ENCODE measurements at places on chromosomes 5 and 9. TPM values are rescaled to one million over a fixed set of nuclear protein-coding genes. Genes with fewer than 3 reads are reported as not detected.
A peak's percentile ranks its signal among the peaks of the same experiment; 100 is the strongest.

- peak; percentile 34 for DNase-seq
Measured at GRCh38 chr5:17989567-17990563, 355.6 kb downstream of the TAF11L14 start.

DNA sequence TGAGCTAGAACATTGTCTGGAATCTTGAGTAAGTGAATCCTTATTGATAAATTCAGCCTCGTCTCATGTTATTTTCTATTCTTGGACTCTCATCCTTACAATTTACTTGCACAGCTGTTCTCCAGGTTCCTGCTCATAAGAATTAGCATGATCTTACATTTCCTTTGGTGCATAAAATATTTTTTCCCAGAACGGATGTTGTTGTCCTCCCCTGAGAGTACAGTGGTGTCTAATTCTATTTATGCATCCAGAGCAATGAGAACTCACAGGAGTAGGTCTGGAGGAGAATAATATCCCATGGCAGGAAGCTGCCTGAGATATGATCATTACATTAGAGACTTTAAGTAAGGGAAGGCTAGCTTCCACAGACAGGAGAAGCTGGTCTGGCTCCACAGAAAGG, 178.4 kb upstream of the MAST4 start:
- peak; percentile 9 for DNase-seq

DNA sequence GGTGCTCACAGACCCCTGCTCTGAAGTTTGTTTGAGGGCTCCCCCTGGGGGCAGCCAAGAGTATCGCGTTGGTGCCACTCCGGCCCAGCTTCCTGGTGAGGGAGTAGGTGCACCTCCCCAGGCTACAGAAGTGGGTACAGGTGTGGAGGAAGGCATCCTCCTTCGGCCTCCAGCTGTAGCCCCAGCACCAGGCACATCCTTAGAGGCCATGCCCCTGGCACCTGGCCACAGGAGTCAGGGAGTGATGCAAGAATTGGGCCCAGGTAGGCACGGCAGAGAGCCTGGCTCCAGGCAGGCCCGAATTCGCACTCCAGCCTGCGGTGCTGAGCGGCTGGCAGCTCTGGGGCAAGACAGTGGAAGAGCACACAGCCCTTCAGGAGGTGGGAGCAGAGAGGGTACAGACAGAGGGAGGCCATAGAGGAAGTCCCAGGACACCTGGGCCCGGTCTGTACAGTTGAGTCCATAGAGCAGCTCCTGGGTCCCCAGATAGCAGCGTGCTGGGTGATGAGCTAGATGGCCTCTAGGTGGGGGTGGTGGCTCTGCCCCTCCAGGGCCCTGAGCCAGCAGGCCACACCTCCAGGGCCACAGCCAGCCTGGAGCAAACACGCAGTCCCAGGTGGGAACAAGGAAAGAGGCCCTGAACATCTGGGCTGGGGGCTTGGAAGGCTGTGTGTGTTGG, 2.4 kb downstream of the SAPCD2 start:
- peak; percentile 65 for DNase-seq

SLC36A3 gene
- polyA plus RNA-seq: not detected

DNA sequence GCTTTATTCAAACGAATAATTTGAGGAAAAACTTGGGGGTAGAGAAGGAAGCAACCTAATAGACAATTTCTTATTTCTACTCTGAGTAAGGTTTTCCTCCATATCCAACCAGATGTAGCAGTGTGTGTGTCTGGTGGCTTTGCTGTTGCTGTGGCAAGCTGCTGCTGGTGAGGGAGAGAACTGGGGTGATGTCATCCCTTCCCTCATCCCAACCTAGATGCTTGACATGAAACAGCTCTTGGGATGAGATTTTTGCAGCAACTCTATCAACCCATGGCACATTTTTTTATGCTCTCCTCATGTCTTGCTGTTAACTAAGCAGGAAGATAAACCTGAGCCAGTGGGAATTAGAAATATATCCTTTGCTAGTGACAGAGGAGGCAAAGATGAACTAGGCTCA, 135.8 kb downstream of the PCSK1 start:
- DNase-seq: no peak

GRCh38 chr9:6576987-6577386, 68.5 kb downstream of the GLDC start:
- no peak for DNase-seq

GRCh38 chr5:9405196-9405754, 140.6 kb downstream of the SEMA5A start:
- no peak for DNase-seq

GRCh38 chr5:179879003-179879689, 20.5 kb upstream of the MRNIP start:
- no peak for DNase-seq

DNA sequence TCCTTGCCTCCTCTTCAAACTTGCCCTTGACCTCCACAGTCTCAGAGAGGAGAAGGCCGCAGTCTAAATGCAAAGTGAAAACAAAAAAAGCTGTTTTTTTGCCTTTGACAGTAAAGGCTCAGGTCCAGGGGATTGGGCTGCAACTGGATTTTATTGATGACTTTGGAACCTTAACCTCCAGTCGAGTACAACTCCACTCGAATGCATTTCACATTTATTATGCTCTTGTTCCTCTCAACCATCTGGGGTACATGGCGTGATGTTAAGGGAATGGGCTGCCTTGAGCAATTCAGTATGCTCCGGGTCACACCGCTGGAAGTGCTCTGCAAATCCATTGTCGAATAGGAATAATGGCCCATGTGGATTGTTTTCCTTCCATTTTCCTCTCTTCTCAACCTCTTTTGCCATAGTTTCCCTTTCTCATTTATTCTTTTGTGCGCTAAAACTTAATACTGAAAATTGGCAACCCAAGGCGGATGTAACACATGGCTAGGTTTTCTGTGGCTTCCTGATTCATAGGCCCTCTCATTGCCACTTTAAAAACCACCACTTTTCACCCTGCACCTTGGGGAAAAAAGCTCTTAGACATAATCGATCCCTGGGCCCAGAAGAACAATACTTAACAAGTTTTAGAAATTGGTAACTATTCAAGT, 34.3 kb downstream of the ITK start:
- DNase-seq: no peak

- no peak for DNase-seq
Measured at GRCh38 chr5:155066886-155067595, 53.5 kb downstream of the KIF4B start.

DNA sequence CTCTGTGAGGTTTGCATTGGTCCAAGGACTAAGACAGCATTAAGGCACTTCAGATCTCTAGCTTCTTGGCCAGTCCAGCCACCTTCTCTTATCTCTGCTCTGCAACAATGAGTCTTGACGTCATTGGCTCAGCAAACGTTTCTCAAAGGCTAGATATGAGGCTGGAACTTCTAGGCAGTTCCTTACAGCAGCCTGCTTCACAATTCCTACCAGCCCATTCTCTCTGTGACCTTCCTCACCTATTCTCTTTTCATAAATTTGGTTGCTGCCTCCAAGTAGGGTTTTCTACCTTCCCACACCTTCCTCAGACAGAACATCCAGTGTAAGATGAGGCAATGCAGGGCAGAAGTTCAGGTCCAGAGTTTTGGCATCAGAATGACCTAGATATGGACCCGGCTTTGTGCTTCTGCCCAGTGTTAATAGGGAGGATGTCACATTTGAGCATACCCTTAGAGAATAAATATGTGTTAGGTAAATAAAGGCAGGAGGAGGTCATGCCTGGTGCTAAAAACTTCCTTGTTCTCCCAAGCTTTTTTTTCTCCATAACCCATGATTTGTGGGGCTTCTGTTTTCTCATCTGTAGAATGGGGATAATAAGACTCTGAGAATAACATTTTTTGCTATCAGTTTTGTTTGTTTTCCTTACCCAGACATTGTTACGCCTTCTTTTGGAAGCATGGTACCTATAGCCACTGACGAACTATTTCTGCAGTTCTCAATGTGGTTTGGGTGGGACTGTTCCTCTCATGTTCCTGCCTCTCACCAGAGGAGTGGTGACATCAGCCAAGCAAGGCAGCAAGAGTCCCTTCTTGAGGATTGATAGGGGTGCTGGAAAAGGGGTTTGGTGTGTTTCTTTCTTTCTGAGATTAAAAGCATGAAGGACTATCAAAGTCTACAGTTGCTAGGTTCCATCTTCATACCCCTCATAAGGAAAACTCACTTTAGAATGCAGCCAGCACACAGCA, 220.6 kb upstream of the TRIM32 start:
- no peak for DNase-seq

DNA sequence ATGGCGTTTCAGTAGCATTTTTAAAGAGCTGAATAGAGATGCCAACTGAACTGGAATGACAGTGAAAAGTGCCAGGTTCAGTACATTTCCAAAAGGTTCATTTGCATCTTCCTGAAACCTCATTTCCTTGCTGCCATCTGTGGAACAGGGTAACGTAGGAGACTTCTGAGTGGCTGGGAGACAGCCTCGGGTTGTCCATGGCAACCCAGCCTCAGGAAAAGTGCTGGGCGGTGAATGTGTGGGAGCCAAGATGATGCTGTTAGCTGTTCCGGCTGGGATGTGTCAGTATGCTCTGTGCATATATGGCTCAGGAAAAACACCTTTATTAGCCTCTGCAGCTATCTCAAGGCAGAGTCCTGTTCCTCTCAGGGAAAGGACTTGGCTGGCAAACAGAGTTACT, 87.5 kb downstream of the KLHL3 start:
- DNase-seq: no peak

- DNase-seq: no peak
Measured at GRCh38 chr5:84168841-84169240, 215.8 kb downstream of the EDIL3 start.

DNA sequence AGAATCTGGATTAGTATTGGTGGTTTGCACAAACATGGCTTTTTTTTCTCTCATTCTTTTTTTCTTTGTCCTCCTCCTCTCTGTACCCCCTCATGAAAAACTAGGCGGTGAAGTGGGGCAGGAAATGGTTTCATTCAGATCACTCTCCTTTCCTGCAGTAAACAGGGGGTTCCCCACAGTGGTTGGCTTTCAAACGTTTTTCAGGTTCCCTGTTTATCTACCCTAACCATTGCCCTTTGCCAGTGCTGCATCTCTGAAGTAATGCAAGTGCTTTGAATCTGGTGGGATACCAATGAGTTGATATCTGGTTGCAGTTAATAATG, 29.8 kb downstream of the NR4A3 start:
- DNase-seq: no peak

DNA sequence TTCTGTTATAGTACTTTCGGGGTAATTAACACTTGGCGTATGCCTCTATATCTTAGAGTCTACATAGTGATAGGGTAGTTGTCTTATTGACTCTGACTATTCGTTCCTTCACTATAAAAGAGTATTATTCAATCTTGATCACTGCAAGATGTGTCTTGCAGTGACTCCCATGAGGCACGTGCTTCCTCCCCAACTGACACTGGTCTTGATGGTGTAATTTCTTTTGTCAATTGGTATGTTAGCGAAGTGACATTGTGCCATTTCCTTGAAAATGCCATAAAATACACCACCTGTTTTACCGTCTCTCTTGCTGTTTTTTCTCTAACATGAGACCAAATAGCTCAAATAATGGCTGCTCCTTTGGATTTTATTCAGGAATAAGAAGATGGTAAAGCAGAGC, 1314.1 kb upstream of the CDH6 start:
- DNase-seq: no peak

DNA sequence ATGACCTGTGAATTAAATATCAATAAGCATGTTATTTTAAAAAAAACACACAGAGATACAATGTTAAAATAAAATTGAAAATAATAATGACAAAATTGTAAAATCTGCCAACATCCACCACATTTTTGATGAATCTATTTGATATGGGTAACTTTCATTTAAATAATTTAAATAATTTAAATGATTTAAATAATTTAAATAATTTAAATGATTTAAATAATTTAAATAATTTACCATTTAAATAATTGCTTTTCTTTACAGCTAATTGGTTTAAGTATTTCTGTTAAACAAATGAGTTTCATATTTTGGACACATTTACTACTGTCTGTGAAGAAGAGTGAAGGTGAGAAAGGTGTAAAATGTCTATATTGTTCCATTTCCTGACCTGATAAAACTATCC, 22.1 kb upstream of the GABRA6 start:
- no peak for DNase-seq

GPX8 gene
- 45.2 TPM for polyA plus RNA-seq

DNA sequence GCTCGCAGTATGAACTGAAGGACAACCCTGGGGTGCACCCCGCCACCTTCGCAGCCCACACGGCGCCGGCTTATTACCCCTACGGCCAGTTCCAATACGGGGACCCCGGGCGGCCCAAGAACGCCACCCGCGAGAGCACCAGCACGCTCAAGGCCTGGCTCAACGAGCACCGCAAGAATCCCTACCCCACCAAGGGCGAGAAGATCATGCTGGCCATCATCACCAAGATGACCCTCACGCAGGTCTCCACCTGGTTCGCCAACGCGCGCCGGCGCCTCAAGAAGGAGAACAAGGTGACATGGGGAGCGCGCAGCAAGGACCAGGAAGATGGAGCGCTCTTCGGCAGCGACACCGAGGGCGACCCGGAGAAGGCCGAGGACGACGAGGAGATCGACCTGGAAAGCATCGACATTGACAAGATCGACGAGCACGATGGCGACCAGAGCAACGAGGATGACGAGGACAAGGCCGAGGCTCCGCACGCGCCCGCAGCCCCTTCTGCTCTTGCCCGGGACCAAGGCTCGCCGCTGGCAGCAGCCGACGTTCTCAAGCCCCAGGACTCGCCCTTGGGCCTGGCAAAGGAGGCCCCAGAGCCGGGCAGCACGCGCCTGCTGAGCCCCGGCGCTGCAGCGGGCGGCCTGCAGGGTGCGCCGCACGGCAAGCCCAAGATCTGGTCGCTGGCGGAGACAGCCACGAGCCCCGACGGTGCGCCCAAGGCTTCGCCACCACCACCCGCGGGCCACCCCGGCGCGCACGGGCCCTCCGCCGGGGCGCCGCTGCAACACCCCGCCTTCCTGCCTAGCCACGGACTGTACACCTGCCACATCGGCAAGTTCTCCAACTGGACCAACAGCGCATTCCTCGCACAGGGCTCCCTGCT, 3.8 kb downstream of the IRX1 start:
- no peak for DNase-seq

- DNase-seq: peak; percentile 90
Measured at GRCh38 chr9:129482521-129483414, 138.1 kb downstream of the C9orf50 start.

DNA sequence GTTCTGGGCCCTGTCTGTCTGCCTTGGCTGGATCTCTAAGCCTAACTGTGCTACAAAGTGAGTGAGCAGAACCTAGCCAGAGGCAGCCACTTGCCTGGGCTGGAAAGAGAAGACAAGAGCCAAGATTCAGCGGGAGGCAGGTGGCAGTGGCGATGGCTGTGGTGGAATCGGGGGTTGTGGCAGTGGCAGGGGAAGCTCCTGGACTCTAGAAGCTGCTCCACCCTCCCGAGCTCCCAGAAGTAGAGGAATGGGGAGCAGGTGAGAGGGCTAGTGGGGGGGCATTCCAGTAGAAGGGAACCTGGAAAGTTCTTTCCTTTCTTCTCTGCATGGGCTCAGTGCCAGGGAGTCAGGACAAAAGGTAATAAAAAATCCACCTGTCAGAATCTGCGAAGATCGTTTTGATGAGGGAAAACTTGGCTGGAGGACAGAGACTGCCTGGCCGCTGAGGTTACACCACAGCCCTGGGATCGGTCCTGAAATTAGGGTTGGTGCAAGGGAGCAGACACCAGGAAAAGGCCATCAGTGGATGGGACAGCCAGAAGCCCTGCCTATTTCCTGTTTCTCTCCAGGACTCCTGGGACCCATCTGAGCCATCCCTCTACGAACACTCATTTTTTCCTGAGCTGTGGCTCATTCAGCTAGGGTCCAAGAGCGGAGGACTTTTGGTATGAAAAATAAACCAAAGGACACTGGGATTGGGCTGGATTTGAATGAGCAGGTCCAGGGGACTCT, 1.6 kb downstream of the CRAT start:
- DNase-seq: no peak

Data from hindlimb muscle (tissue), 1 donor.